ENCODE measurements at places on chromosomes 7 and 10. TPM values are rescaled to one million over a fixed set of nuclear protein-coding genes. Genes with fewer than 3 reads are reported as not detected.

The ATOH7 gene
- total RNA-seq: not detected

The KIN gene
- total RNA-seq: 6.0 TPM

The STEAP4 gene
- total RNA-seq: 4.6 TPM

The AFAP1L2 gene
- 0.14 TPM for total RNA-seq

The PKD2L1 gene
- not detected for total RNA-seq

The MGMT gene
- total RNA-seq: 39.5 TPM
